ENCODE measurements at places on chromosomes 16 and 17.

DNA sequence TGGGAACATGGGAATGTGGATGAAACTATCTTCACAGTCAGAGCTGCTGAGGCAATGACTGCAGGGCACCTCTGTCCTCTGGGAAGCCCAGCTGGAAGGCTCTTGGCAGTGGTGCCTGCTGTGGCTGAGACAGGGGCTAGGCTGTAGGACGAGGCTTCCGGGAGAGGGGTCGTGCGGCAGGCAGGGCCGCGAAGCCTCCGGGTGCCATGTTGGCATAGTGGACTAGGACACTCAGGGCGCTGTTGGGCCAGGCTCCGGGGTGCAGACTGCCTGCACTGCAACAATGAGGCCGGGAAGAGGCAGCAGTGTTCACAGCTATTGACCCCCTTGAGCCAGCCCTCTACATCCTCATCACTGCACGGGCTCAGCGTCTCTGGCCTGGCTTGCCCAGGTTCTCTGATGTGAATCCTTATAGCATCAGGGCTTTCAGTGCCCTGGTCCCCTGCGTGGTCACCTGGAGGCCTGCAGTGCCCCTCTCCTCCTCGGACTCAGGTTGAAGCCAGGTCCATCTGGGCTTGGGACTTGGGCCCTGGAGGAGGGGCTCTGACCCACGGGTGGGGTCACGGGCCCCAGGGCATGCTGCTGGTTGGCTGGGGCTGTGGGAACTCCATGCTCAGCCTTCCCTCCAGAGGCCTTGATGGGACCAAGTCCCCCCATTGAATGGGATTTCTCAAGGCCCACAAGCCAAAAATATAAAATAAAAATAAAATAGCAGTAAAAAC is 91.6 kb downstream of the TNFRSF13B start:
- no peak for DNase-seq

- no peak for DNase-seq
Measured at GRCh38 chr16:84647828-84648594, at the start of gene KLHL36. TSS of gene KLHL36 (plus strand) at chr16:84648511. CDS start at chr16:84650868, 2,357 bp downstream.

- no peak for DNase-seq
Measured at GRCh38 chr16:8512941-8513624, 77.2 kb downstream of the TMEM114 start.

GRCh38 chr16:64236316-64236715 is 885.5 kb downstream of the CDH11 start:
- no peak for DNase-seq

DNA sequence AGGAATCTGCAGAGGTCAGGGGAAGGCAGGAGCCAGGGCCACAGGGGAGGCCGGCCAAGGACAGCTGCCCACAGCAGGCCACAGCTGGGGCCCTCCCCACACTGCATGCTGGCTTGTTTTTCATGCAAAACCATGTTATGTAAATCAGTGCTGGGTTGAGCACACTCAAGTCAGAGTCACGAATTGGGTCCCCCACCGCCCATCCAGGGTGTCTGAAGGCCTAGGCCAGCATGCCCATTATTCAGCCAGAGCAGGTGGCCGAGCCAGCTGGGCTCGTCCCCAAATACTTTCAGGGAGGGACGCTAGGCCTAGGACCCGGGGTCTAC is 51.2 kb upstream of the TOB1 start:
- no peak for DNase-seq

- DNase-seq: no peak
Measured at GRCh38 chr16:84879569-84880487, 60.0 kb downstream of the CRISPLD2 start.
